Caco-2 (cell line): ENCODE measurements at places on chromosomes 13 and 19. TPM values are rescaled to one million over a fixed set of nuclear protein-coding genes. Genes with fewer than 3 reads are reported as not detected.

DNA sequence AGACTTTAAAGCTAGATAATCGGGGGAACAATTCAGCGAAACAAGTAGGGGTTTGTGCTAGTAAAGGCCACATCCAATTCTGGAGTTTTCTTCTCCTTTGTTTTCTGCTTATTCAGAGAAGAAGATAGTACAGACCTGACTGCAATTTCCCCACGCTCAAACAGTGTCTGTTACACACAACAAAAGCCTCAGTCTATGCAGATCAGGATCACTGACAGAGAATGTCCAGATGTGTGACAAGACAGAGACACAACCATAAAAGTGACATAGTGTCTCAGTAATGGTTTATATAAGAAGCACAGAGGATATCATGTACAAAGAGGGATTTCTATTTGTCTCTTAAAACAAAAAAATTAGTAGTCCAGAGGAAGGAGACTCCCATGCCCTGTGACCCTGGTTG is 70.7 kb upstream of the GTF3A start:
- H3K36me3 ChIP-seq, result no peaks in the 10 kb centered on the region
- DNase-seq, result no peak
- H3K27me3 ChIP-seq, result no peaks in the 10 kb centered on the region; the same call in 1 of the 2 replicates
- peak overlapping the region; percentile 22 for H3K27ac ChIP-seq
- peaks cover 16% of the 10 kb centered on the region for H3K4me1 ChIP-seq

- H3K36me3 ChIP-seq, result no peaks in the 10 kb centered on the region
- no peak overlapping the region for H3K27ac ChIP-seq
- H3K4me3 ChIP-seq, result no peak overlapping the region
- no peaks in the 10 kb centered on the region for H3K27me3 ChIP-seq
- no peaks in the 10 kb centered on the region for H3K4me1 ChIP-seq
These were observed 464.4 kb downstream of the ITGBL1 start for GRCh38 chr13:101916775-101917474.

GRCh38 chr13:44331446-44331845 is 42.2 kb upstream of the SERP2 start:
- H3K27ac ChIP-seq, result no peak overlapping the region
- H3K4me3 ChIP-seq, result no peak overlapping the region
- DNase-seq, result no peak

- no peaks in the 10 kb centered on the region for H3K27me3 ChIP-seq
- DNase-seq, result no peak
- H3K27ac ChIP-seq, result no peak overlapping the region
- H3K4me1 ChIP-seq, result peaks cover 14% of the 10 kb centered on the region
- no peak overlapping the region for H3K4me3 ChIP-seq
These were observed 5.9 kb downstream of the MED16 start for GRCh38 chr19:887072-887471.

- H3K4me3 ChIP-seq, result no peak within 1 kb of the TSS
- DNase-seq, result no peak
- no peaks in the 10 kb centered on the region; the same call in 1 of the 2 replicates for H3K27me3 ChIP-seq
- no peaks in the 10 kb centered on the region for H3K36me3 ChIP-seq
- H3K4me1 ChIP-seq, result no peaks in the 10 kb centered on the region
These were observed at the start of gene MEDAG for GRCh38 chr13:30905932-30906383. MEDAG (plus strand) TSS chr13:30906271; CDS start chr13:30906516, 245 bp downstream.

DNA sequence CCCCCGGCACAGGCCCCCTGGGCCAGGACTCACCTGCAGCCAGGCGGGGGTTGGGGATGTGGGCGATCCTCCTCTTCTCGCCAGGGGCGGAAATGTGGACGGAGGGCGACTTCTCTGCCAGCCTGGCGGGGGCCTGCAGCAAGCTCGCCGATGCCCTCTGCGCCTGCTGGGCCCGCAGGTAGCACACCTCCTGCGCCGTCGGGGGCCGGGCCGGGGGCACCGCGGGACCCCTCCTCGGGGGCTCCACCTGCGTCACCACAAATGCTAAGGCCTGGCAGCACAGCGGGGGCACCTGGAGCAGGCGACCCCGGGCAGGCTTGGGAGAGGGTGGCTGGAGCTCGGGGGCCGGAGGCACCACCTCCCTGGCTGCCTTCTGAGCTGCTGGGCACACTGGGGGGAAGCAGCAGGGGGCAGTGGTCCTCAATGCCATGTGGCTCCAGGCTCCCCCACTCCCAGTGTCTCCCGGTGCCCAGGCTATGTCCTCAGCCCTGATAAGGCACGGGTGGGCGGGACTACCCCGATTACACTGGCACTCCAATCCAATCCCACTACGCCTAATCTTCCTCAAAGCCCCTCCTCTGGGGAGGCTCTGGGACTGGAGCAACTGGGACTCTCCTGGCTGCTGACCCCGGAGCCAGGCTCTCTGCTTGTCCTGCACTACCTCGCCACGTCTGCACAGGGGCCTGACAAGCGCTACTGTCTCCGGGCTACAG is 11.6 kb upstream of the ATP8B3 start:
- no peaks in the 10 kb centered on the region; the same call in 1 of the 2 replicates for H3K36me3 ChIP-seq
- H3K27me3 ChIP-seq, result no peaks in the 10 kb centered on the region
- H3K4me3 ChIP-seq, result no peak overlapping the region
- DNase-seq, result no peak
- H3K4me1 ChIP-seq, result no peaks in the 10 kb centered on the region

DNA sequence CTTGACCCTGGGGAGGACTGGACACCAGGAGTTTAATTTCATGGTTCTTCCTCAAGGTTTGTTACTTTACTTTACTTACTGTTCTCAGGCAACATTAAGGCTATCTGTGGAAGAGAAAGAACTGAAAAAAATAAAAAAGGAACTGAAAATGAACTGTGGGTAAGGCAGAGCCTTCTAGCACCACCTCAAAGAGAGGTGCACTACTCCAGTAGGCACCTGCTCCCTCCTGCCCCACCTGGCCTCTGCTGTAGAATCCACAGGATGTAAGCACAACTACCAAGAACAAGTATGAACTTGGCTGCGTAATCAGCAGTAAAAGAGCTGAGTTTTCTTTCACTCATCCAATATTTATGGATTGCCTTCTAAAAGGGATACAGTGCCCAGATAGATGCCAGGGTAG is 12.2 kb downstream of the ZNF112 start:
- no peak overlapping the region for H3K4me3 ChIP-seq
- DNase-seq, result no peak
- no peaks in the 10 kb centered on the region for H3K4me1 ChIP-seq
- no peaks in the 10 kb centered on the region for H3K27me3 ChIP-seq

DNA sequence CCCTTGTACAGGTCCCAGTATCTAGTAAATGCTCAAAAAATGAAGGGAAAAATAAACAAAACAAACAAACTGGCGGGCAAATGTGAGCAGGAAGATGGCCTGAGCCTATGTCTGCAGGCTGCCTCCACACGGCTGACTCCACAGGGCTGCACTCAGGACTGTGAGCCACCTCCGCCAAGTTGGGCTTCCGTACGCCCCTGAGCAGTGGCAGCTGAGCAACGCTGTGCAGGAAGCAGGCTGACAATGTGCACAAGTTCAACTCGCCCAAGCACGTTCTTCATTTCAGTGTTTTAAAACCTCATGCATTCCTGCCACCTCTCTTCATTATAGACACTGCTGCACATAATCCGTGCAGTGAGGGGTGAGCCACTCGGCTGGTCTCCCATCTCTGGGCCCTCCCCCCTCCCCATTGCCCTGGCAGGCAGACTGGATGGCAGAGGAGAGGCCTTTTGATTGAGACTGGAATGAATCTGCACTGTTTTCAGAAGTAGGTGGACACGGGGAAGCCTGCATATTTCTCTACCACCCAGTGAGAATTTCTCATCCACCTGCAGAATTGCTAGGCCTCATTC is 915.3 kb downstream of the UQCRFS1 start:
- H3K27me3 ChIP-seq, result no peaks in the 10 kb centered on the region
- no peaks in the 10 kb centered on the region for H3K36me3 ChIP-seq
- no peak overlapping the region for H3K4me3 ChIP-seq
- H3K4me1 ChIP-seq, result no peaks in the 10 kb centered on the region
- H3K27ac ChIP-seq, result no peak overlapping the region

DNA sequence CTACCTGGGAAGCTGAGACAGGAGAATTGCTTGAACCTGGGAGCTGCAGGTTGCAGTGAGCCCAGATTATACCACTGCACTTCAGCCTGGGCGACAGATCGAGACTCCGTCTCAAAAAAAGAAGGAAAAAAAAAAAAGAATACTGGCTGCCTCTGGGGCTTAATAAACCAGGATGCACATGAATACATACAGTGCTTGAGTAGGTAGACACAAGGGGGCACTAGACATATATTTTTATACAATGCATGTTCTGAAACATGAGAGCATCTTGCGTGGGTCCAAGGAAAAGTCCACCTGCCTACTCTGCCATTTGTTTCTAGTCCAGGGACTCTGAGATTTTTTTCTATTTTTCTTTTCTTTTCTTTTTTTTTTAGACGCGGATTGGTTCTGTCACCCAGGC is 31.2 kb downstream of the KEAP1 start:
- H3K27ac ChIP-seq, result no peak overlapping the region
- no peaks in the 10 kb centered on the region for H3K4me1 ChIP-seq
- no peaks in the 10 kb centered on the region for H3K27me3 ChIP-seq
- peak; percentile 34 for DNase-seq

DNA sequence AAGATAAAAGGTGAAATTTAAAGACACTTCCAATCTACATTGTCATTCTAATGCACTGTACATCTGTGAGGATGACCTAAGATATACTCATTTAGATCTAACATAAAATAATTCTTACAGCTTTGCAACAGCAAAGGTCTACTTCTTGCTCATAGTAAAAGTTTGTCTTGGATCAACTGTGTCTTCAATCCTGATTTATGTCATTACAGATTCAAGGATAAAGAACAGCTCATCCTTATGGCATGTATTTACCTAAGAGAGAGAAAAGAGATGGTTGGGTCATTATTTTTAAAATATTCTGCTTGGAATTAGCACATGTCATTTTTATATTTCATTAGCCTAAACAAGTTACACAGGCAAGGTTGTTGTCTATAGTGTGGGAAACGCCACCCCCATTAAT is 2193.1 kb downstream of the PCDH9 start:
- no peak for DNase-seq
- H3K4me3 ChIP-seq, result no peak overlapping the region
- no peaks in the 10 kb centered on the region for H3K36me3 ChIP-seq
- H3K4me1 ChIP-seq, result no peaks in the 10 kb centered on the region

- H3K27ac ChIP-seq, result no peak overlapping the region
- no peaks in the 10 kb centered on the region for H3K36me3 ChIP-seq
- DNase-seq, result no peak
- H3K27me3 ChIP-seq, result no peaks in the 10 kb centered on the region
These were observed 394.0 kb downstream of the DLEU7 start for GRCh38 chr13:50449465-50449864.

GRCh38 chr19:31232871-31233270 is 116.4 kb downstream of the TSHZ3 start:
- H3K4me1 ChIP-seq, result no peaks in the 10 kb centered on the region
- no peaks in the 10 kb centered on the region for H3K27me3 ChIP-seq
- DNase-seq, result no peak
- no peak overlapping the region for H3K4me3 ChIP-seq

GRCh38 chr19:19384486-19384885 is 21.0 kb upstream of the GATAD2A start:
- H3K27me3 ChIP-seq, result no peaks in the 10 kb centered on the region
- peak overlapping the region; percentile 99 for H3K27ac ChIP-seq
- peaks cover 6% of the 10 kb centered on the region; the same call in 1 of the 2 replicates for H3K4me1 ChIP-seq
- no peak for DNase-seq

GRCh38 chr19:1907563-1908363 is 2.6 kb downstream of the ADAT3 start:
- H3K27me3 ChIP-seq, result no peaks in the 10 kb centered on the region
- peak overlapping the region; percentile 48 for H3K27ac ChIP-seq
- DNase-seq, result peak; percentile 56
- peaks cover 24% of the 10 kb centered on the region for H3K4me1 ChIP-seq

- H3K4me1 ChIP-seq, result no peaks in the 10 kb centered on the region
- H3K27ac ChIP-seq, result no peak overlapping the region
- H3K36me3 ChIP-seq, result no peaks in the 10 kb centered on the region
- no peak for DNase-seq
These were observed 96.1 kb upstream of the SPATA13 start for GRCh38 chr13:24064371-24064770.

GRCh38 chr19:5609881-5610448 is 12.6 kb downstream of the SAFB2 start:
- no peak for DNase-seq
- H3K27me3 ChIP-seq, result no peaks in the 10 kb centered on the region
- H3K36me3 ChIP-seq, result peaks cover 2% of the 10 kb centered on the region; the same call in 1 of the 2 replicates
- no peaks in the 10 kb centered on the region for H3K4me1 ChIP-seq
- no peak overlapping the region for H3K4me3 ChIP-seq
- H3K27ac ChIP-seq, result no peak overlapping the region

- no peaks in the 10 kb centered on the region for H3K27me3 ChIP-seq
- no peak overlapping the region for H3K27ac ChIP-seq
These were observed 8.5 kb downstream of the FOXO1 start for GRCh38 chr13:40657951-40658350.

GRCh38 chr13:97506511-97506910 is 72.5 kb downstream of the RAP2A start:
- DNase-seq, result no peak
- H3K4me3 ChIP-seq, result no peak overlapping the region
- H3K36me3 ChIP-seq, result no peaks in the 10 kb centered on the region
- no peaks in the 10 kb centered on the region for H3K27me3 ChIP-seq
- no peak overlapping the region for H3K27ac ChIP-seq
- no peaks in the 10 kb centered on the region for H3K4me1 ChIP-seq

GRCh38 chr19:50187937-50188336 is 15.5 kb upstream of the MYH14 start:
- no peaks in the 10 kb centered on the region for H3K36me3 ChIP-seq
- no peak overlapping the region for H3K4me3 ChIP-seq
- no peaks in the 10 kb centered on the region for H3K27me3 ChIP-seq
- no peak overlapping the region for H3K27ac ChIP-seq
- peaks cover 6% of the 10 kb centered on the region; the same call in 1 of the 2 replicates for H3K4me1 ChIP-seq

- H3K4me1 ChIP-seq, result peaks cover 14% of the 10 kb centered on the region
- H3K27ac ChIP-seq, result peak overlapping the region; percentile 92
These were observed 27.5 kb upstream of the UBE2L5 start for GRCh38 chr13:30394751-30395191.

DNA sequence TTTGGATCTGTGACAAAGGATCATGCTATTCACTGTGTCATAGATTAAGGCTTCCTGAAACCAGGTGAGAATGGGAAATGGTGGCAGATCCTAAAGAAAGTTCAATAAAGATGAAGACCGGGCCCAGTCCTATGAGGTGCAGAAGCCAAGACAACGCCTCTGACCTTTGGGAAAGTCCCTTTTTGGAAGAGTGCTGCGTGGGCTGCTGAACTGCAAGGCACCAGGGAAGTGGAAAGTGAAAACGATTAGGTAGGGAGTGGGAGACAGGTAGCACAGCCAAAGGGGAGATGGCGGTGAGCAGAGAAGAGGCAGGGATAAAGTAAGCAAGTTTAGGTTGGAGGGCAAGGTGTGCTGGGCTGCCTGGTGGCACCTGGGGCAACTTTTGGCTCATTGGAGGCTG is 16.3 kb downstream of the MBNL2 start:
- peaks cover 28% of the 10 kb centered on the region for H3K4me1 ChIP-seq
- peak overlapping the region; percentile 17 for H3K27ac ChIP-seq
- H3K4me3 ChIP-seq, result no peak overlapping the region
- DNase-seq, result no peak

- no peak overlapping the region for H3K4me3 ChIP-seq
- H3K27me3 ChIP-seq, result no peaks in the 10 kb centered on the region
- H3K4me1 ChIP-seq, result no peaks in the 10 kb centered on the region
- no peaks in the 10 kb centered on the region for H3K36me3 ChIP-seq
- no peak overlapping the region for H3K27ac ChIP-seq
These were observed 76.0 kb downstream of the RASA3 start for GRCh38 chr13:114056205-114057013.

STOML3 gene
- 0.16 and 0.43 TPM in 2 replicates for total RNA-seq

LHFPL6 gene
- total RNA-seq, result 3.6 and 3.9 TPM in 2 replicates

ANKLE1 gene
- total RNA-seq, result 14.3 and 17.4 TPM in 2 replicates

PRPF31 gene
- 95.0 and 99.0 TPM in 2 replicates for total RNA-seq

APOE gene
- total RNA-seq, result 1,346 and 1,404 TPM in 2 replicates

SPACA4 gene
- not detected in 2 replicates for total RNA-seq

HSPB6 gene
- 0.48 and 0.81 TPM in 2 replicates for total RNA-seq

PCDH9 gene
- 0.11 and 0.32 TPM in 2 replicates for total RNA-seq

IGFL3 gene
- 0.53 TPM in 1 of 2 replicates, not detected in the other for total RNA-seq

RANBP3 gene
- 85.4 and 90.4 TPM in 2 replicates for total RNA-seq

PABPC3 gene
- 0.23 and 0.59 TPM in 2 replicates for total RNA-seq

PODNL1 gene
- total RNA-seq, result 0.72 TPM in 1 of 2 replicates, not detected in the other
